Mesendoderm (in vitro differentiated cells): ENCODE measurements at places on chromosomes 1 and 21.

DNA sequence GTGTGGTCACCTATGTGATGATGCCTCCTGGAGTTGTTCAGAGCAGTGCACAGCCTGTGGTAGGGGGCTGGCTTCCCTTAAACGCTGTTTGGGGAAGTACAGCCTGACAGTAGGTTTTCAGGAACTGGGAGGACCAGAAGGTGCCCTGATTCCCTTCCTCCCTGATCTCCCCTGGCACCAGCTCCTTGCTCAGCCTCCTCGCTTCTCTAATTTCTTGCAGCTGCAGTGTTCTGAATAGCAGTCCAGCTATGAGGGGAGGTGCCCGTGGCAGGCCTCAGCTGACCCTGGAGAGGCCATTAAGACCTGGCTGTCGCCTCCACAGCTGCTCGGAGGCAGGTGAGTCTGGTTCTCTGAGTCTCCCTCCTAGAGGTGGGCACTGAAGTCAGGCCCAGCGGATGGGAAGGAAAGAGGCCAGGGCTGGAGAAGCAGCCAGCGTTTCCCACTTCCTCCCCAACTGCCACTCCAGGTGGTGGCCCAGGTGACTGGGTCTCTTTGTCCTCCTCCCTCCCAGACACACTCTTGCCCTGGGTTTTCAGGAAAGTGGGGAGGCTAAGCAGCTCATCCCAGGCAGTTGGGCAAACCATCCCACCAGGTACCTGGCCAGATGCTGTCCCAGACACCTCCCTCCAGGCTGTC lies 52.0 kb upstream of the RPL11 start:
- DNase-seq, result no peak

GRCh38 chr1:75999034-75999433 lies 66.8 kb upstream of the ASB17 start:
- no peak for DNase-seq

GRCh38 chr1:76764638-76765454 lies 102.4 kb upstream of the ST6GALNAC5 start:
- no peak for DNase-seq

DNA sequence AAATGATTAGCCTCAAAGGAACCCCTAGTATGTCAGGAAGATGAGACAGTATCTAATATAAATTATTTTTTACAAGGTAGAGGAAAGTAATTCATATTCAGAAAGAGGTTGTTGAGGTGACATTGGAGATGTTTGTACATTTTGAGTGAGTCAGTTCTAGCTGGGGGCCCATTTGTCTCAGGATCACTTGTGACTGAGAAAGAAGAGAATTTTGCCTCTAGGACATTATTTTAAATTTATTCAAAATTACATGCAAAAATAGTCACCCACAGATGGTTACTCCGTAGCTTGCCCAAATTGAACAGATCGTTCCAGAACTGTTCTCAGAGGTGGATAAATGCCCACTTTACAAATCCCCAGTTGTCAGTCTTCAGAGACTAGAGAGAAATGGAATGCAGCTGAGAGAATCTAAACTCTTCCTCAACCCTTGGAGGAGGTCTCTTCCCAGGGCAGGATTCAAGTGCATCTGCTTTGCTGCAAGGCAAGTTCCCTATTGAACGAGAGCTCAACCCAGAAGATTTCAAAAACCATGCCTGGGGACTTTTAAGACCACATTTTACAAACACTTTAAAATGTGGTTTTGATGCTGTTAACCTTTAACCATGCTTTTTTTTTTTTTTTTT lies 987.8 kb upstream of the ADAMTS5 start:
- DNase-seq, result no peak

- no peak for DNase-seq
These were observed 128.7 kb upstream of the F3 start for GRCh38 chr1:94670273-94670672.

GRCh38 chr1:56571448-56571847 lies 7.9 kb downstream of the PLPP3 start:
- no peak for DNase-seq

- DNase-seq, result no peak
These were observed 10.6 kb downstream of the ESPN start for GRCh38 chr1:6435129-6435528.

- no peak for DNase-seq
These were observed 306.4 kb downstream of the HHAT start for GRCh38 chr1:210635108-210635507.

GRCh38 chr1:217135569-217135915 lies 412.3 kb upstream of the ESRRG start:
- peak; percentile 13 for DNase-seq

DNA sequence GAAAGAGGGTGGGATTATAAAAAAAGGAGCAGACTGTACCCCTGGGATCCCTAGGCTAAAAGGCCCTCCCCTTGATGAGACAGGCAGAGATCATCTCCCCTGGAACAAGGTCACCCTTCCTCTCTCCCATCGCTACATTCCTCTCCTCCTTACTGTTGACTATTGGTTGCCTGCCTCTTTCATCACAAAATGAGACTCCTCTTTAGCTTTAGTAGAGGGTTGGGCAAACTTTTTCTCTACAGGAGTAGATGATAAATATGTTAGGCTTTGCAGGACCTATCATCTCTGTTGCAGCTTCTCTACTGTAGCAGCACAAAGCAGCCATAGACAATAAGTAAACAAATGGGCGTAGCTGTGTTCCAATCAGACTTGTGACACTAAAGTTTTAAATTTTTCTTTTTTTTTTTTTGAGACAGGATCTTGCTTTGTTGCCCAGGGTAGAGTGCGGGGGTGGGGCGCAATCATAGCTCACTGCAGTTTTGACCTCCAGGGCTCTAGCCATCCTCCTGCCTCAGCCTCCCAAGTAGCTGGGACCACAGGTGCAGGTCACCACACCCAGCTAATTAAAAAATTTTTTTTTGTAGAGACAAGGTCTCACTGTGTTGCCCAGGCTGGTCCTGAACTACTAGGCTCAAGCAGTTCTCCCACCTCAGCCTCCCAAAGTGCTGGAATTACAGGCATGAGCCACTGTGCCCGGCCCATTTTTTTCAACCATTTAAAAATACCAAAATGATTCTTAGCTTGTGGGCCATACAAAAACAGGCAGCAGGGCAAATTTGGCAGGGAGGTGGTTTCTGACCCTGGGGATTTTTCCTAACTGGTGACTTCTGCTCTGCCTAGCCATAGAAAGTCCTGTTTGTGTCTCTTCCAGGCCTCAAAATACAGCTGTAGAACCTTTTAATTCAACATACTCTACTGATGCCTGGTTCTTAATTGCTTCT lies 15.1 kb downstream of the MCL1 start:
- no peak for DNase-seq

GRCh38 chr1:9291914-9292360 lies 757 bp upstream of the SPSB1 start:
- peak; percentile 55 for DNase-seq

DNA sequence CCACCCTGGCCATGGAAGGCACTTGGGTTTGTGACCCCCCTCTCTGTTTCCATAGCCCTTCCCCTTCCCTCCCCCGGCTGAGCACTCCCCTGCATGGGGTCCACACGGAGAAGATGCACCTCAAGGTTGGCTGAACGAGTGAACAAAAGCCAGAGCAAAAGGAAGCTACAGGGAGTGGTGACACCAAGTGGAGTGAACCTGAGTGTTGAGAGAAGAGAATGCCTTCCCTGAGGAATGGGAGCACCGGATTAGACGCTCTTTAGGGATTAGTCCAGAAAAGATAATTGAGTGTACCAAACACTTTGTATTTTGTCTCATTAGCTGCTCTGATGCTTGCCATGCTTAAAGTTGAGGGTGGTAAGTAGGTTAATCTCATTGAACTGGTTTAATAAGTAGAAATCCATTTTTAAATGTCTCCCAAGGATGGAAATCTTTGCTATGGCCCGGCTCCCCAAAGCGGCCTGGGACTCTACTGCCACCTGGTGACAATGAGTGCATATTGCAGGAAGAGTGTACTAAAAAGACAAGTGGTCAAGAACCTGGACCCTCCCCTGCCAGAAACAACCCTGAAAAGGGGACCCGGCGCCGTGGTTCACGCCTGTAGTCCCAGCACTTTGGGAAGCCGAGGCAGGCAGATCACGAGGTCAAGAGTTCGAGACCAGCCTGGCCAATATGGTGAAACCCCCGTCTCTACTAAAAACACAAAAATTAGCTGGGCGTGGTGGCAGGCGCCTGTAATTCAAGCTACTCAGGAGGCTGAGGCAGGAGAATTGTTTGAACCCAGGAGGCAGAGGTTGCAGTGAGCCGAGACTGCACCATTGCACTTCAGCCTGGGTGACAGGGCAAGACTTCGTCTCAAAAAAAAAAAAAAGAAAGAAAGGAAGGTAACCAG lies 150.6 kb upstream of the ZC3H12A start:
- peak; percentile 84 for DNase-seq

GRCh38 chr1:242530761-242531160 lies 6.3 kb upstream of the PLD5 start:
- DNase-seq, result no peak

GRCh38 chr1:163074004-163074403 lies 4.8 kb downstream of the RGS4 start:
- DNase-seq, result no peak

- peak; percentile 74 for DNase-seq
These were observed 102.5 kb upstream of the TARDBP start for GRCh38 chr1:10909697-10910680.

GRCh38 chr1:179761846-179762640 lies 19.0 kb downstream of the FAM163A start:
- DNase-seq, result no peak

- no peak for DNase-seq
These were observed 39.2 kb downstream of the EIF2B3 start for GRCh38 chr1:44947063-44947773.

- DNase-seq, result no peak
These were observed 24.4 kb downstream of the RCAN3 start for GRCh38 chr1:24526940-24527542.
